ENCODE measurements at places on chromosomes 6 and 20.

DNA sequence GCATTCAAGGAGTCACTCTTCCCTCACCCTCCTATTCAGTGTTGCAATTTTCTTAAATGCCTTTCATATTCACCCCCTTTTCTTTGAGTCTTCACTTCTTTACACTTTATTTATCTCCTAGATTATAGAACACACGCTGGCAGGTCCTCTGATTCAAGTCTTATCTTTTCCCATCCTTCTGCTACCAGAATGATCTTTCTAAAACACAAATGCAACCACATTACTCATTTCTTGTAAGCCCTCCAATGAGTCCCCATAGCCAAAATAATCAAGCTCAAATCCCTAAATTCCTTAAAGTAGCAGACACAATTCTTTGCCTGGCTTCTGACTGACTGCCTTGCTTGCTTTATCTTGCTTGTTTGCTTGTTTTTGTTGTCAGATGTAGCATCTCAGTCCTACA is 920.0 kb downstream of the TFAP2A start:
- no peak for ATAC-seq

- no peak for ATAC-seq
Observed at GRCh38 chr6:91088515-91088914, 501.6 kb upstream of the MAP3K7 start.

DNA sequence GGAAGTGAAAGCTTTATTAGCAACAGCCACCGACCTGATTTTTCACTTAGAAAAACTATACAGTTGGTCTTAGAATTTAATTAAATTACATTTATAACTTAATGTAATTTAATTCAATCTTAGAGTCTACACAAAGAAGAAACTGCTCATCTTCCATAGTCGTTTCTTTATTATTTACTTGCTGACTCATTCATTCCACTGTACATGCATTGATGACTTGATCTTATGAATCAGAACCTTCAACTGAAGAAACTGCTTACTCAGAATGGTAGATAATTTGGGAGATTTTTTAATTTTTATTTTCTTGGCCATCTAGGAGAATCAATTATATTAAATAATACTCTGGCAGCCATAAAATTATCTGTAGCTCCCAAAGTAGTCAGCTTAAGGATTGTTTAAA is 1021.6 kb upstream of the FLRT3 start:
- ATAC-seq: 0 out of 3 replicates have a peak, but pooled peaks have one; percentile 24

DNA sequence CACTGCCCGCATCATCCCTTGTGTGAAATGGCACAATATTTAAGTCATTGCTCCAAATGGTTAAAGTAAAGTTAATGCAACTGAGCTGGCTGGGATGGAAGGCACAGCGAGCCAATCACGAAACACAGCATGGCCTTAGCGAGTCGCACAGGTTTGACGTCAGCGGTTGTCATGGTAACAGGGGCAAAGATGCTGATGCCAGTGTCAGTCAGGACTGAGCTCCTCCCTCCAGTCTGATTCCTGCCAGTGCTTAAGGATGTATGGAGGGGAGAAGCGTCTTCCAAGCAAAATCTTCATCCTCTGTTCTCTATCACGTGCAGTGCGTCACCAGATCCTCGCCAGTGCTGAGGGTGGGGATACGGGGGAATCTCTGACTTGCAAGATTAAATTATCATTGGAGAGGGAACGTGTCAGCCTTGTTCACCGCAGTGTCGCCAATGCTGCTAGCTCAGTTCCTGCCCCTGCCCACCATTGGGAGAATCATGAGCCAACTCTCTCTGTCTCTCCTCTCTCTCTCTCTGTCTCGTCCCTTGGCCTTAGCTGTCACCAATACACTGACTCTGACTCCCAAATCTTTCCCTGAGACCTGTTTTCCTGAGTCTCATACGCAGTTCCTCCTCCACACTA is 24.5 kb downstream of the TSPYL4 start:
- peak; percentile 100 for ATAC-seq

DNA sequence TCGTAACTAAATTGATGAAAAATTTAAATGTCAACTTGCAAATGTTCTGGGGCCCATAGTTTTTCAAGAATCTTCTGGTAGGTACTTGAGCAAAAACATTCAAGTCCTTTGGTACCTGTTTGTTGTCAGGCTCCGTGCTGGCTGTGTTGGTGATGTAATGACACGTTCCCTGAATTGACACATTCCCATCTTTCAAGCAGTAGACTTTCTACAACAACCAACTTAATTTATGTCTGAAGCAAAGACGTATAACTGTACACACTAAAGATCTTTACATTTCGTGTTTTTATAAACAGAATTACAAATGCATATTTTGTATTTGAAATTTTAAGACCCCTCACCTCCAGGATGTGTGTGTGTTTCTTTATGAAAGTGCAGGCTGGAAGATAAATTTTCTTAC is 49.5 kb downstream of the NCOA3 start:
- ATAC-seq: no peak

DNA sequence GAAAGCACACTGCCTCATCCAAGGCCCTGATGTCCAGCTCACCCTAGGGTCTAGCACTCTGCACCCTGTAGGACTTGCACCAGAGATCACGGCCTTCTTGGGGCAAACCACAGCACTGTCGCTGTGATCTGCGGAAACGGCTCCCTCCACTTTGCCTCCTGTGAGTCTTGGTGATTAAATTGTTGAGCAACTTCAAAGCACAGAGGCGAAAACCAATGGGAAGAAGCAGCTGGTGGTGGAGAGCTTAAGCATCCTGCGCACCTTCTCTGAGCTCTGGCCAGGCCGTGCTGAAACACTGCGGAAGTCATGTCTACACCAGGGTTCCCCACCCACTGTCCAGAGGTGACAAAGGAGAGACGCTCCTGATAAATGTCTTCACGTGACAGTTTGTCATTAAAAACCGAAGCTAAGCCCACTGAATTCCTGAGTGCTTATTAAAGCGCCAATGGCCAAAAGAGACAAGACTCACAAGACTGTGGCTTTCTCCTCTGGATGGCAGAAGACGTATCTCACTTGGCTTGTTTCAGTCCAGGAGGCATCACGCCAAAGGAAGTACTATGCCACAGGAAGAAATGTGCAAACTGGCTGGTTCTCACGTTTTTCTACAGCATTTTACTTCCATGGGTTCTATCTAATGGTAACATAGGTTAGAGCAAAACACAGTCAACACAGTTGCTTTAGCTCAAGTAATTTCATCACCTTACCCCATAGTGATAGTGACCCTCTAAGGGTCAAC is 3.1 kb downstream of the RAMACL start:
- ATAC-seq: no peak

DNA sequence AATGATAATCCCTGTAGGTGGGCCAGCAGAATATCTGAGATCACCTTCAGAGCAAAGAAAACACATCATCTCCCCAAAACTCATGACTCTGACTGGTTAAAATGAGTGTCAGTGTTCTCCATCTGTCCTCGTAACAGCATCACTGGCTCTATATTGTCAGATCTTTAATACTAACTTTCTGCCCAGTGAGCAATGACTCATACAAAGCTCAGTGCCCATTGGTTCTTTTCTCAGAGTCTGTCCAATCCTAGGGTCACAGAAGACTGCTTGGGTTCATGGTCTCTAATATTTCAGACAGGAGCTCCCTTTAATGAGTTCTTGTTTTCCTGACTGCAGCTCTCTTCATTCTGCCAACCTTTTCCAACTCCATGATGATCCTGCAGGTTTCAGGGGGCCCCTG is 36.4 kb downstream of the HLA-DPB1 start:
- peak; percentile 100 for ATAC-seq

DNA sequence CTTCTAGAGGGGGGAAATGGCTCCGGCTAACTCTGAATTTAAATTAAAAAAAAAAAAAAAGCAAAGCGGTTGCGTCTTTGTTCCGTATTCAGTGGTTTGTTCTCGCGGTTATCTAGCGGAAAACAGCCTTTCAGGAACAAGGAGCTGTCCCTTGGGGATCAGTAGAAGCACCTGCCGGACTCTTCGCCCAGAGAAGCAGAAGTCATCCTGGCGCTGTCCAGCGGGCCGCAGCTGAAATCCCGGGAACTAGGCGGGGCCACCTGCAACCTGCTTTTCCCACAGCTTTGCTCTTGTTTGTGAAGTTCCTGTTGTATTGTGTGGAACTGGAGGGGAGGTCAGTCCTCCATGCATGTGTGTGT is 43.9 kb upstream of the GJE1 start:
- ATAC-seq: peak; percentile 84

- no peak for ATAC-seq
Observed at GRCh38 chr6:37205175-37205996, 35.4 kb downstream of the PIM1 start.

DNA sequence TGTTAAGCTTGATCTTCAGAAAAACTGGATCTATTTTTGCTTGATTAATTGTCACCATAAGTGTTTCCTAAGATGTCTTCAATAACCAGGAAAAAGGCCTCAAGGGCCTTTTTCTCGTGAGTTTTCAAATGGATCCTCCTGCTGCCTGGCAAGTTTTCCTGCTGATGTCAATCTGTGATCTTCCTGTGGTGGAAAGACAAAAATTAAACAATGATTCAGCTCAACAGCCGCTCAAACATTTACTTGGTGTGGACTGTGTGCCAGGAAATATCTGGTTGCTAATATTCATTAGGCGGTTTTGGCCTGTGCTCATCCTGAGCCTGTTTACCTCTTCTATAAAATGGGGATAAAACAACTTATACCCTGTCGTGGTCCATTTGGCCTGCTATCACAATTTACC is 35.4 kb upstream of the SSTR4 start:
- ATAC-seq: no peak

DNA sequence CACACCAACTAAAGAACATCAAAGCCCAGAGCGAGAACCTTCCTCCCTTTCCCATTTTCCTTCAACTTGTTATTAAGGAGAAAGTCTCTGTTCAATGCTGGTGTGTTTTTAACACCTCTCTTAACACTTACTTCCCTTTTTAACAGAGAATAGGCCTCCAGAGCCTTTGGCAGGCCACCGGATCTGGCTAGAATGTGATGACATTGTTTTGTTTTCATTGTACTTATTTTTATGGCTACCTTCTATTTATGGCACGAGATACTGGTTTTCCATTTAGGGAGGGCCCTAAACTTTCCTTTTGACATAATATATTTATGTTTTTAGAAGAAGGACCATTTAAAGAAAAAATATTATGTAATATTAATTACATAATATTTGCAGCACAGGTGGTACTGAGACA is 21.6 kb downstream of the TCF15 start:
- no peak for ATAC-seq

GRCh38 chr6:79525272-79526100 is 11.7 kb downstream of the LCA5 start:
- no peak for ATAC-seq

DNA sequence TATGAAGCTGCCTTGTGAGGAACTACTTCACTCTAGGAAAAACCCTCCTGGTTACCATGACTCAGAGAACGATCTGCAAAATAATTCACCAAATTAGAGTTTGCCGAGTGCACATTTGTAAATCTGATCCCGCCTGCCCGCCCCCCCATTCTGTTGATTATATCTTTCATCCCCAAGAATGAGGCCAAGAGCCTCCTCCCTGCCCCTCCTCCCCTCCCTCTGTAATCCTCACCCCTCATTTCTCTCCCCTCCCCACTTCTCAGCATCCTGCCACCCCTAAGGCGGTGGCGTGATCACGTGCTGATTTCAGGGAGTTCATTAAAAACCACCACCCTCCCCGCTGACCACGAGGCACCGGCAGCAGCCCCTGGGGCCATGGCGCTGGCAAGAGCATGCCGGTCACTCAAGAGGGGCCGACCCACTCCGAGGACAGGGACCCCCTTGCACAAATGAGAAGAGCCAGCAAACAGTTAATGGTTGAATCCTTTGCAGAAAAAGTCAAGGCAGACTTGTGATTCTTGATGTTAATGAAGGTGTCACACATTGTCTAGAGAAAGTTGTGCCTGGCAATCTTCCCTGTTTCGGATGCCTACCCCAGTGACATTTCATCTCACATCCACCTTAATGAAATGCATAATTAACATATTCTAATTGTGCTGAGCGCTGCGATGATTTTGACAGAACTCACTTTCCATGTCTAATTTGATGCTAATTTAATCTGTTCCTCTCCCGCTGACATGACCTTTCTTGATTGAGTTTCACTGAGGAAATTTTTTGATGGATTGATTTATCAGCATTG is 247.9 kb downstream of the ZNF217 start:
- ATAC-seq: no peak

DNA sequence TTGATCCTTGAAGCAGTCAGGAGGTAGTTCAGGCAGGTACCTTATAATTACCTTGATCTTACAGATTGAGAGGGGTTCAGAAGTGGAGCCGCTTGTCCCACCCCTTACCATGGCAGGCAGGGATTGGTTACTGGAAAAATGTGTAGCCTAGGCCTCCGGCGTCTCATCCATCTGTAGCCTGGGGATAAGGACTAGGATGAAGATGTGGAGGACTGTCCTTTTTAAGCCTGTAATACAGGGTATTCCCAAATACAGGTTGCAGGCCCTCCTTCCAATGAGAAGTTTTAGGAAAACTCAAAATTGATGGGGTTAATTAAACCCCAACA is 2.8 kb downstream of the HMGA1 start:
- ATAC-seq: no peak

DNA sequence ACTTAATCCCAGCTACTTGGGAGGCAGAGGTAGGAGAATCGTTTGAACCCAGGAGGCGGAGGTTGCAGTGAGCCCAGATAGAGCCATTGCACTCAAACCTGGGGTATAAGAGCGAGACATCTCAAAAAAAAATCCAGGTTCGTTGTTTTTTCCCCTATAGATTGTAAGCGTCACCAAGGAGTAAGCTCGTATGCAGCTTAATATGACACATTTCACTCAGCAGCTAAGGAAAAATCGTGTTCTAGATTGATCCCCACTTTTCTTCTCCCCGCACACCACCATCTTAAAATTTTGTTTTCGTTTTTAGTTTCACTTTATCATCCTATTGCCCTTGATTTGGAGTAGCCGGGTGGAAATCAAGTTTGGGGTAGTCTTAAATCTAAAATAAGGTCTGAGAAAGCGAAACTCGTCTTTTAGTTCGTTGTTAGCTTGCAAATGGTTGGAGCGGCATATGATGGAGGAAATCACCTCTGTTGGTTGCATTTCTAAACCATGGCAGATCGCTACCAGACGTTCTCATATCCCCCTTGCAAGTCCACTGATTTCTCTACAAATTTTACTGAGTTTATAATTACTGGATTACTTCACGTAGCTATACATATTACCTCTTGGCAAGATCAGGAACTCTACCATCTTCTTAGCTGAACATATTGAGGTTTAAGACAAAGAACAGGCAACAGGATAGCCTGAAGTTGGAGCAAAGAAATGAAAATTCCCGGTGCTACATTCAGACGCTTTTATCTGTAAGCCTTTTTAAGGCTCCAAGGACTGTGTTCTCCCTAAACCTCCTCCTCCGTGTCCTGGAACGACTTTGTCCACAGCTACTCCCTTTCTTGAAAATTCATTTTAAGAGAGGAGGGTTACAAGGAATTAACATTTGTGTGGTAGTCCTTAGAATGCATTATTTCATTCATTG is 91.1 kb upstream of the BTN3A2 start:
- ATAC-seq: no peak

- no peak for ATAC-seq
Observed at GRCh38 chr6:165922309-165922794, 245.3 kb downstream of the TBXT start.

DNA sequence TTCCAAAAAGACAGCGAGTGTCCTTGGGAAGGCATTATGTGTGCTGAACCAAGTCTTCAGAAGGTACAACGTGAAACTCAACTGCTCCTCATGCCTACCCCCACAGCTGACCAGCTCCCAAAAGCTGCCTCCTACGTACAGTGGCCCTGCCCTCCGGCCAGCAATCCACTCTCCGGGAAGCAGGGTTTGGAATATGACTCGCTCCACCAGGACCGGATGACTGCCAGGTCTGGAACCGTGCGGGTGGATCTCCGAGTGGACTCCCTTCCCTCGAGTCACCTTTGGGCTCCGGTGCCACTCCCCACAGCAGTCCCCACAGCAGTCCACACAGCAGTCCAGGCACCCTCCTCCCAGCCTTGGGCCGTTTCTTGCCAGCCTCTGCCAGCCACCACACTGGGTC is 4.3 kb downstream of the ZBTB46 start:
- ATAC-seq: no peak

All from SK-N-SH treated with all-trans-retinoic acid at 6 μM for 48 hours (cell line).